ENCODE measurements at places on chromosomes 12 and 14.
A peak's percentile ranks its signal among the peaks of the same experiment; 100 is the strongest.

DNA sequence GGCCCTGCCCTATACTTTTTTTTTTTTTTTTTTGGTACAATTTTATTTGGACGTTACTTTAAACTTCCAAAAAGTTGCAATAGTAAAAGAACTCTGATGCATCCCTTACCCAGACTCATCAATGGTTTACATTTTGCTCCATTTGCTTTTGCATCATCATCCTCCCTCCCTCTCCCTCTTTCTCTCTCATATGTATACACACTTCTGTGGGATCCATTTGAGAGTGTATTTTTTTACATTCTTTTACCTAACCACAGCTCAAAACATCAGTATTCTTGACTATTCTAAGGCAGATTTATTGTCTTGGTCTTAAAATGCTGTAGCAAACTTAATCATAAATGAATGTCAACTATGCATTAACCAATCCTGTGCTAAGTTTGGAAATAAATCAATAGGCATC lies 111.6 kb downstream of the PRICKLE1 start:
- no peak for DNase-seq

DNA sequence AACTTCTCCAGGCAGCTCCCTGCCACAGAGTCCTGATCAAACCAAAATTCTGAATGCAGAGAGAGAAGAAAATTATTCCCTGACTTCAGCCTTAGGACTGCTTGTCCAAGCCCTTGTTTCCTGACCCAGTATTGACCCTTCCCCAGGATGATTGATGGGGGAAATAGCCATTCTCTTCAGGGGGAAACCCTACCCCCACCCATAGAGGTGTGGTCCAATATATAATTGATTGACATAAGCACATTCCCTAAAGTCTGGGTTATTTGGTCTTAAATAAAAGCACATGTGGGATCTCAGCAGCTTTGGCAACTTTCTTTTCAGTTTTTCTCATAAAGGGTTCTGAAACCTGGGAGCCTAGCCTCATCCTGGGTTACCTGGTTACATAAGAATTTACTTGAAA lies 201.2 kb upstream of the DDHD1 start:
- DNase-seq: no peak

DNA sequence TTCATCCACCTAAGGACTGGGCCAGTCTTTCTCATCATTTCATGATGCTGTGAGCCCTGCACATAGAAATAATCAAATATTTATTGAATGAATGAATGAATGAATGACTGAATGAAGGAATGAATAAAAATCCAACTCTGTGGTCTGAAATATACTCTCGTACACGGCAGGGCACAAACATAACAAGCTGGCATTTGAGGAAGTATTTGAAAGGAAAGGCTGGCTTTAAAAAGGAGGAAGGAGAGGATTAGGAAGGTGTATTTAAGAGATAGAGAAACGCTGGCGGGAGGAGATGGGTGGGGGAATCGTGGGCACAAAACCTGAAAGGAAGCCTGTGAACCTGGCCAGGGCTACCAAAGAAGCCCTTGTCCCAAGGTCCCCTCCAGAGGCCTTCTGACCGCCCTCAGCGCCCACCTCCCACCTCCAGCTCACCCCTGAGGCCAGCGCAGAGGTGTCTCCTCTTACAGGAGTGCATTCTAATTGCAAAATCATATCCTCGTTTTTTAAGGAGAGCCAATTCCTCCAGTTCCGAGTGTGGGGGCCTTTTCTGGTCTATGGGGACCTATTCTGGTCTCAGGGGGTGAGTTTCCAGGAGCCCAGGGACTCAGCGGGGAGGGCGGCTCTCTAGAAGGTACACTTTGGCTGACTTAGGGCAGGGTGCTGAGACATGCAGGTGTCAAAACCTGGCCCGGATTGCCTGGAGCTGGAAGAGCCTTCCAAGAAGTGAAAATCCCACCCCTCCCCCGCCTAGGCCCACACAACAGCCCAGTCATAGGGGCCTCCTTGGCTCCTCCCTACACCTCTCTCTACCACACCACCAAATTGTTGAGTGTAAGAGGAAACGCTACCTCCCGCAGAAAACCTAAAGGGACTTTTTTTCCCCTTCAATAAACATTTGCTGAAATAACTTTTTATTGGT lies 8.7 kb upstream of the JDP2 start:
- no peak for DNase-seq

DNA sequence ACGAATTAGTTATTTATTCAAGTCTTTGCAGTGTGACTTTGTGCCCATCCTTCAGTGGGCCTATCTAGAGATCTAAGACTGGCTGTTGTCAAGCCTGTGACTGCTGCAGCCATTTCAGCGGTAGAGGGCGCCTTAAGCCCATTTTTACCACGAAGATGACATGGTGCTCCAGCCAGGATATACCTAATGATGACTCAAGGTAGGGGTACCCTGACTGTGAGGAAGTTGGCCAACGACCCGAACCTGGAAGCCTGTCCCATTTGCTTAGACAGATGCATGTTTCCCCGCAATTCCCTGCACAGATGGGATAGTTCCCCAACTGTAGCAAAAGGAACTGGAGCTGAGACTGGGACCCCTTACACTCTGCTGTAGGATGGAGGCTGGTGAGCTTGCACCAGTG lies 41.3 kb downstream of the RAB3IP start:
- no peak for DNase-seq

DNA sequence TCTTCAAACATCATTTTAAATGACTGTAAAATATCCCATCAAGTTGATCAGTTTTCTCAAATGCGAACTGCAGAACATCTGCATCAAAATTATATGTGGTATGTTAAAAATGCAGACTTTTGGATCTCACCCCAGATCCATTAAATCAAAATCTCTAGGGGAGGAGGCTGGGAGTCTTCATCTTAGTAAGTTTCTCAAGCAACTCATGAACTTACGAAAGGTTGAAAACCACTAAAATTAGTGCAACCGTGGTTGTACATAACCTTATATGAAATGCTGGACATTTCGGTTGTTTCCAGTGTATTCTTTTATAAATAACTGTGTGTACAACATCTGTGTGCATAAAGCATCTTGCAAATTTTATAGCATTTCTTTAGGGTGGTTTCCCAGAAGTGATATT lies 39.2 kb downstream of the ZFP36L1 start:
- no peak for DNase-seq

- DNase-seq: peak; percentile 78
These were observed 54.3 kb downstream of the PEBP1 start for GRCh38 chr12:118190266-118190665.

DNA sequence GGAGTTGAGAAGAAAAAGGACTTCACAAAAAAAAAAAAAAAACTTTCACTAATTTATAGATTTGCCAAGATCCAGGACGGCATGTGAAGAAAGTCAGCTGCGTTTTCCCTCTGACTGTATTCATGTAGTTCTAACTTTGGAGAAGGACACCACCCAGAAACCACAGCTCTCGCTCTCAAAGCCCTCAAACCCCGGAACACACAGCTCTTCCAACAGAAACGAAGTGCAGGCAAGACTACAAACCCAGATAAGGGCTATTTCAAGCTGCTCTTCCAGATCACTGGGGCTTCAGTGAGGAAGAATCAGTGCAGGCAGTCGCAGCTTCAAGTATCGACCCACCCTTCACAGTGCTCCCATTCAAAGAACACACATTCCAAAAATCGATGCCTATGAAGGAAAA lies 13.2 kb downstream of the KCNH5 start:
- peak; percentile 28 for DNase-seq

- no peak for DNase-seq
These were observed 42.9 kb downstream of the ITPK1 start for GRCh38 chr14:93072659-93073357.

GRCh38 chr14:21874946-21875345 lies 201.3 kb upstream of the OR4E1 start:
- DNase-seq: no peak

DNA sequence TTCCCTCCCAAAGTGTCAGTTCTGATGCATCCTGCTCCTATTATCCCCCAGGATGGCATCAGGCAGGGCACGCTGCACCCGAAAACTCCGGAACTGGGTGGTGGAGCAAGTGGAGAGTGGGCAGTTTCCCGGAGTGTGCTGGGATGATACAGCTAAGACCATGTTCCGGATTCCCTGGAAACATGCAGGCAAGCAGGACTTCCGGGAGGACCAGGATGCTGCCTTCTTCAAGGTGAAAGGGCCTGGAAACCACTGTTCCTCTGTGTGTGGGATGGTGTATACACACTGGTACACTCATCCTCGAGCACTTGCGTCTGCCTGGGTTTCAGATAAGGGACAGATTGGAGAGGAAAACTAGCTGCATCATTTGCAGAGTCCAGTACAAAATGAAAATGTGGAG lies 1.0 kb downstream of the IRF9 start:
- no peak for DNase-seq

DNA sequence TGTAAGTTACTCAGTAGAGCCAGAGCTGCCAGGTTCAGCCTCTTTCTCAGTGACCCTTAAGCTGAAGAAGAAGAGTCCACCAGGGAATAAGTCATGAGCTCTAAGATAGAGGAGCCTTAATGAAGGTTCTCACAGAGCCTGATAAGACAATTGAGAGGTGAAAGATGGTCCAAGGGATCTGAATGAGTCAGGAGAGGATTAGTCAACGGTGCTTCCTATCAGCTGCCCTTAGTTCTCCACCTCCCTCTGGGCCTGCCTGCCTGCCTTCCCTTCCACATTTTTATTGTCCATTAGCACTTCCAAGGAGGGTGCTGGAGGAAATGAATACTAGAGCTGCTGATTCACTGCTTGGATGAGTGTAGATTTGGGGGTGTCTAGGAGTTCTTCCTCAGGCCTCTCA lies 161.7 kb upstream of the RMST start:
- DNase-seq: no peak

DNA sequence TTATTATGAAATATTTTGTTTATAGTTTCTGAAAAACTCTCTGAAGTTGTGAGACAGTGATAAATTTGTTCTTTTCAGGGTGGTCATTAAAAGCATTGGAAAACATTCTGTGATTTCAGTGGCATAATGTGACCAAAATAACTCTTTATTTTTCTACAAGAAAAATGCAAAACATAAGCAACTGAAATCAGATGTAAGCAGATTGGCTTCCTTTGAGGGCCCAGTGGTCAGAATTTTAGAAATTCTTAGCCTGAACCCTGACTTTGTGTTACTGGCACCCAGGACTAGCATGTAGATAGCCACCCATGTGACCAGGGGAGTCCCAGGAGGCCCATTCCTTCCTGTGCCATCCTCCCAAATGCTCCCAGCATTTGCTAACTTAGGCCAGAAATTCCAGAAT lies 145.6 kb upstream of the SLC38A2 start:
- DNase-seq: no peak

DNA sequence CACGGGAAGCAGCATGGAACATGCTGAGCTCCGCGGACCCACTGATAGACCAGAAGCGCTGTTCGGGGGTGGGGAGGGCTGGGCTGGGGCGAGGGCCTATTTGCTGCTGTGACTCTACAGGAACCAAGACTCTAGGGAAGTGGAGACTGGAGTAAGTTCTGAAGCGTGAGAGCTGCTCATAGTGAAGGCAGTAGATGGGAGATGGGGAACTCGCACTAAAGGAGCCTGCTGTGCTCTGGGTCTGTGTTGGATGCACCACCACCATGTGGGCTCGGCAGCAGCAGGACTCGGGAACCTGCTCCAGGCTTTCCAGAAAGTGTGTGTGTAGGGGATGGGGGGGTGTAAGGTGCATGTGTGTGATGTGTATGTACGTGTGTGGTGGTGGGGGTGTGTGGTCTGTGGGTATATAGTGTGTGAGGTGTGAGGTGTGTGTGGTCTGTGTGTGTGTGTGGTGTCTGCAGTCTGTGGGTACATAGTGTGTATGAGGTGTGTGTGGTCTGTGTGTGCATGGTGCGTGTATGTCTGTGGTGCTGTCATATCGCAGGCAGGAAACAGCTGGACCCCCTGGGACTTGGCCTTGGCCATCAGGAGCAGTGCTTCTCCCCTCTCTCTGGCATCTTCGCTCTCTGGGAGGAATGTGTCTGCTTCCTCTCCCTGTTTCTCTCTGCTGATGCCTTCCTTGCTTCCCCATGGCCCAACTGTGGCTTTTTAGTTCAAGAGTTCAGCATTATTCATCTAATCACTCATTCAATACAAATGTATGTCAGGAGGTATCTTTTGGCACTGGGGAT lies 378.9 kb downstream of the FUT8 start:
- peak; percentile 57 for DNase-seq

All from muscle of back (tissue), 13 donors.